ENCODE measurements at places on chromosomes 4 and X.

DNA sequence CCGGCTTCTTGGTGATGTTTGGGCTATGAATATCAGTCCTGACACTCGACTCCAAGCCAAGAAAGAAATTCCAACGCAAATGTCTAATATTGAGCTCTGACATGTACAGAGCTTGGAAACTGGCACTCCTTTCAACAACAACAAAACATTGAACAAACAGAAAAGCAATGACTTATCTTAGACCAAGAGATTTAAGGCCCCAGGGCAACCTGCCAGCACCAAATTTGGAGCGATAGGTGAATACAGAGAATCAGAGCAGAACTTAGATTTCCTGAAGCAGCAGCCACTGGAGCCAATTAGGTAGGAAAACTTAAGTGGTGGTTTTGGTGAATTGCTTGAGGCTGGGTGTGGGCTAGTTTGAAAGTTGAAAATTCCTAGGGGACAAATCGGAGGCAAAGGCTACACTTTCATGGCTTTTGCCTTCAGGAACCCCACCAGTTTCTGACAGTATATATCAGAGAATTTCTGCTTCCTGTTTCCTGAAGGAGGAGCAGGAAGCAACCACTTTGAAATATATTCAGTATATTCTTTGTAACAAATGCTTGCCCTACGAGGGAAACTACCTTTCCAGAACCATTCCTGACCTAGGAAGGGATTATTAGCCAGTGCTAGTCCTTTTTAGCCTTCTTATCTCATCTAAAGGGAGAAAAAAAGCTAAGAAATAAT, 10.1 kb upstream of the FMR1 start:
- no peak for DNase-seq

DNA sequence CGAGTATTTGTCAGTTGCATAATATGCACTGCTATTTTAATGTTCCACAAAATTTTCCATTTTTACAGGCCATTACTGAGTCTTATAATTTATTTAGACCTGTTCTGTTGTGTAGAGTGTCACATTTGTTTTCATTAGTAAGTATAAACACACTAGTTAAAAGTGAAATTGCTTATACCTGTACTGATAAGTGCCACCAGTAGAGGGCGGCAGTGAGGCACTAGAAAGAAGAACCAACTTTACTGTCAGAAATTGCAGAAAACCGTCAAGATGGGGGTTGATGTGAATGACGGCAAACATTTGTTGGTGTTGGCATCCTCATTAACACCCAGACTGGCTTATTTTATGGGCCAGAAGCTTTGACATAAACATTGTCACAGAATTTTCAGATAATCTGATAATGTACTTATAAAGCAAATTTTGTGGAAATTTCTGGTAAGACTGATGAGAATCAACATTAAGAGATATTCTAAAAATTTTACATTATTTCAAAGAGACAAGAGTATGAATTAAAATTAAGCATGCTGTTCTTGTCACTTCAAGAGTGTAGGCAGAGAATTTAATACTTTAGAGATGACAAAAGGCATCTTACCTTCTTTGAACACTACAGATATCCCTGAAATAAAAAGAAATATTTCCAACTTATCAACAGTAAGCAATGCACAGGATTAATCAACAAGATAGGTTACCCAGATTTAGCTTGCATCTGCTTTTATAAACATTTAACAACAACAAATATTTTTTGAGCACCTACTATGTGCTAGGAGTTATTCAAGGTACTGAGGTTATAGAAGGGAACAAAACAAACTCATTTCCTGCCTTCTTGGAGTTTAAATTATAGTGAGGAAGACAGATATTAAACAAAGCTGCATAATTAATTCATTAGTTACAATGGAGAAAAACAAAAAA, 24.9 kb downstream of the ALPK1 start:
- DNase-seq = peak; percentile 63

DNA sequence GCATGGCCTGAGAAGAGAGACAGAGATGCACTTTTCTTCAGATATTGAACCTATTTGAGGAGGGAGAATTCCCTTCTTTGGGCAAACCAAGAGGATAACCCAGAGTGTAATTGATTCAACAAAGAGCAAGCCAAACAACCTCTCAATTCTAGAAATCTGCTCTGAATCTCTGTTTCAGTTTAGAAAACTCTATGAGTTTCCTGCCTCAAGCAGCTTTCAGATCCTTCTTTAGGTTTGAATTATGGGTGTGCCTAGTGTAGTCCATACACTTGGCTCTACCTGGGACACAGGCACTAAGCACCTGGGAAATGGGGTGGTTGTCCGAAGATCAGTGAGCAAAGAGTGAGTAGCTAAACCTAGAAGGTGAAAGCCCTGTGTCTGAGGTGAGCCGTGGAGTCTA, 52.0 kb upstream of the MTMR8 start:
- no peak for DNase-seq

DNA sequence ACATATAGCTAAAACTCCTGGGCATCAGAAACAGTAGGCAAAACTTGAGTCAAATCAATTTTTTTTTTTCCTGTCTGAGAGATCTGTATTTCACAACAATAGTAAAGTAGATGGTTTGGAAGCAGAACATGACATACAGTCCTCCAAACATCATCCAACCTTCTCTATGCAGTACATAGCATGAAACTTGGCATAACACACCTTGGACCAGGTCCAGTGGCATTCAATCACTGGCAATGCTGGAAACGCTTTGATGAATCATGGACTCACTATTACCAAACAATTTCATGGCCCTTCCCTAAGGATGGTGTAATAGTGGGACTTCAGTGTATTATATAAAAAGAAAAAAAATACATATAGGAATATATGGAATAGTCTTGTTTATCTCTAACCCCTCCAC, 154.6 kb downstream of the FMR1NB start:
- DNase-seq = no peak

DNA sequence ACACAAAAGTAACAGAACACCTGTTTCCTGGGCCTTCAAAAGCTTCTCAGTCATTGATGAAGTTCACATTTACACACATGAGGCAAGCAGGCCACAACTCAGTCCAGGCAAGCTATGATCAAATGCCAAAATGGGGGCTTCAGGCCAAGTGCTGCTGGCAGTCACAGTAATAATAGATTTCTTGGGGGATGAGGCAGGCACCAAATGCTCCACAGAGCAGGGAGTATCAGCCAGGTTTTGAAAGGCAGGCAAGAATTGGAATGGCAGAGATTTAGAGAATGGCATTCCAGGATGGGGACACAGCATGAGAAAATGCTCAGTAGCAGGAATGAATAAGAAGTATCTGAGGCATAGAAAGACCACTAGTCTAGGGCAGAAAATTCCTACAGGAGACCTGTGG, 52.8 kb downstream of the GRIA3 start:
- no peak for DNase-seq

DNA sequence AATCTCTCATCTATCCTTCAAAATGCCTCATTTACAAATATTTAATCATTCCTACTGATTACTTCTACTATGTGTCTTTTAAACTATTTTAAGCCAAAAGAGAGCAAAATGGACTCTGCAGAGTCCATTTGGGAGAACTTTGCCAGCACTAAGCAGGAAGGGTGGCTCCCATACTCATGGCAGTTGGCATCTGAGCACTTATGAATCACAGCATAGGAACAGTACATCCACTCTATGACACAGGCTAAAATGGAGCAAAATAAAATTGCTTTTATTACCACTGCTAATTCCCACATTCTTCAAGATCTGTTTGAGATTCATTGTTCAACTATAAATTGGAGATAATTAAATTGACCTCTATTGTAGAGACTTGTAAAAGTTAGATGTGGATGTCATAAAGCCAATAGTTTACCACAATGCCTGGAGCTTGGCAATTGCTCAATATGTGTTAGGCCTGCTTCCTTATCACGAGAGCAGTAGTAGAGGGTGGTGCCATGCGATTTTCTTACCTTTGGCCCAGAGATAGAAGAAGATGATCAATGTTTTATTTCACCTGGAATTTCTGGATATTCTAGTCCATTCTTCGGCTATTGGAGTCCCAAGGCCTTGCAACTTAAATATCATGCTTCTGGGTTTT, 19.1 kb downstream of the HPGD start:
- no peak for DNase-seq

GRCh38 chr4:152015597-152016302, 254.9 kb upstream of the GATB start:
- DNase-seq = no peak

- DNase-seq = peak; percentile 0
Observed at GRCh38 chrX:86946569-86946968, 571.0 kb upstream of the KLHL4 start.

DNA sequence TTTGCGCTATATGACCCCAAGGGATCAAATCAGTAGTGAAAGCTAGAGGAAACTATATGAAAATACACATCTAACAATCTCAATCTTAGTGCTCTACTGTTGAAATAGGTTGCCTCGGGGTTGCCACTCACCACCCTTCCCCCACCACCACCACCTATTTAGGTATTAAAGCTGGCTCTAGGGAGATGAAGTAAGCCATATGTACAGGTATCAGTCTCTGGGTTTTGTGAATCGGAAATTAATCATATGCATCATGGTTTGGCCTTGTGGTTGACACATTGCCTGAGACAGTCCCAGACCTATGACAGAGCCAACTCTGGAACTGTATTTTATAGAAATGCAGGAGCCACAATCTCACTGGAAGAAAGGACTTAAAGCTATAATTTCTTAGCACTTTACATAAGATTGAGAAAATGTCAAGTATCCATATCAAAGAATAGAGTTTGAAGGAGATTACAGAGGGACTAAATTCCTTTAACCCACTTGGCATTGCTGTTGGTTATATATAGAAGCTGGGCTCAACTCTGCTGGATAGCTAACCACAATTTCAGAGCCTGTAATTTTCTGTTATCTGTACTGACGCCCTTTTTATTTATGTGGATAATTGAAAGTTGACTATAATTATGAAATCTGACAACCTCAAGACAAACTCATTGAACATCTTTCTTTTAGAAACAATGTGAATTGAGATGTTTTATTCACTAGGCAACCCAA, 26.7 kb upstream of the BMP2K start:
- no peak for DNase-seq

All from inflammatory macrophage treated with lipopolysaccharide for 1 hour (primary cell).